ENCODE measurements at places on chromosomes 12 and 14.

DNA sequence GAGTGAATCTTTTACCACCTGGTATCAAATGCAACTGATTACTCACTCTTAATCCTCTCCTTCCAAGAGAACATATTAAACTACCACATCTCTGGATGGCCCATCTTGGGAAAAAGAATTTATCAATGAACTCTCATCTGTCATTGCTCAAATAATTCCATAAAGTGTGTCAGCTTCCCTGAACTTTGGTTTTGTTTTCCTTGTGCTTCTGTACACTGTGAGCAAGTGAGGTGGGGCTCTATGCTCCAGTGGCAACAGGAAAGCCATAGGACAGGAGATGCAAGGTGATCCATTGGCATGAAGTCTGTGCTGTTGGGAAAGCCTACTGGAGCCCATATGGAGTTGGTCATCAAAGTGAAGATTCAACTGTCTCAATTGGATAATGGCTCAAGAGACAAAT lies 17.4 kb downstream of the OTOGL start:
- no peak for DNase-seq

- DNase-seq = no peak
These were observed 5.4 kb upstream of the GPR84 start for GRCh38 chr12:54369597-54370131.

- no peak for DNase-seq
These were observed 65.4 kb downstream of the TAOK3 start for GRCh38 chr12:118307069-118307954.

GRCh38 chr12:98998697-98999299 lies 353.7 kb downstream of the APAF1 start:
- no peak for DNase-seq

DNA sequence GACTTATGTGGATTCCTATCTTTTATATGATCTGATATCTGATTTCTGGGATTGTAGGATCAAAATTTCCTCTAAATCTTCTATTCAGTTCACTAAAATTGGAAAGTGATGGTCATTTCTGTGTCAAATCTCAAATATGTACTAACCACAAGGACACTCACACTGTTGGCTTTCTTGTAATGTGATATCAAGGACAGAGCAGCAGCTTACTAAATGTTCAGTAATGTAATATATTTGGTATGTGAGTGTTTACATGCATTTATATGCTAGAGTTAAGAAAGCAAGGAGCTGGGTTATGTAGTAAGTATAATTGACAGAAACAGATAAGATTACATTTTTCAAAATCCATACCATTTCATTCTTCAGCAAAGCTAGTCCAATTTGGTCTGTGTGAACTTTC lies 16.5 kb downstream of the PUS7L start:
- DNase-seq = no peak

- DNase-seq = no peak
These were observed 20.6 kb downstream of the PIK3C2G start for GRCh38 chr12:18281941-18282340.

DNA sequence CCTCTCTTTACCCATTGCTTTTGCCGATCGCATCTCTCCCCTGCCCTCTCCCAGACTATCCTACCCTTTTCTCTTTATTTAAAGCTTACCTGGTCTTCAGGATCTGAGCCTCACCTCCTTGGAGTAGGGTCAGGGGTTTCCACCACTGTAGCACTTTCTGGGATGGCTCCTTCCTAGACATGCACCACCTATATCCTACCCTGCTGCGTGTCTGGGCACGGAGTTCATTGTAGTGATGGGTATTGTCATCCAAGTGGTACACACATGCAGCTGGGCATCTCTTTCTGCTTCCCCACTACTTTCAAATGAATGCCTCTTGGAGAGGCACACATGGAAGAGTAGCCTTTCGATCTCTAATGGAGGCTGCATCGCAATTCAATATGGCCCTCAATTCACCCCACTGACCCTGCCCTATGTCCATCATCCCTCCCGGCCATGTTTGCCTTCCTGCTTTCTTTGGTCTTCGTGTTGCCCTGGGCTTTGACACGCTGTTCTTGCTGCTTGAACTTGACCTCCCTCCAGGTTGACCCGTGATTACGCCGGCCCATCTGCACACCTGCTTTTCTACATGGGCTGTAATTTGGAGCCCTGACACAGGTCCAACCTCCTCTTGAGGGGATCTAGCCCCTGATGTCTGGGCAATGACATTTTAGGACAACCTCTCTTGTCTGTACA lies 10.9 kb downstream of the SERPINA11 start:
- DNase-seq = no peak

DNA sequence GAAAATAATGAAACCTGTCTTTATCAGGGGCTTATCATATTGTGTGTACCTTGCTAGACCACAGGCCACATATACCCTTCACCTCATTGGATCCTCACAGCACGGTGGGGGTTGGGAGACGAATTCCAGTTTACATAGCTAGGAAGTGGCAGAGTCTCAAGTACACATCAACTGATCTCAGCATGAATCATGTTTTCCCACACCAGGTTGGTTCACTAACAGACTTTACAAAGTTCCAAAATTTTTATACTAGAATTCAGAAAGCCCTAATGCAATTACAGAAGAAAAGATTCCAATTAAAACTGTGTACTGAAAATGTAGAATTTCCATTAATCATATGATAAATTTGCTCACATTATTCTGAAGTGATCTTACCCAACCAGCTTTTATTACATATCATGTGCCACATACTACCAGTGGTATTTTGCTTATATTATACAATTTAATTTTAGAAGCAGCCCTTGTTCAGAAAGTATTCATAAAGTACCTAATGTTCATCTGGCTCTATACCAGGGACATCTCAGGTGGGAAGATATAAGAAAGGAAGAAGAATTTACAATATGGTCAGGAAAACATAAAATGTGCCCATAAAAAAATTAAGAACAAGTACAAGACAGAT lies 196.2 kb downstream of the ITPR2 start:
- no peak for DNase-seq

DNA sequence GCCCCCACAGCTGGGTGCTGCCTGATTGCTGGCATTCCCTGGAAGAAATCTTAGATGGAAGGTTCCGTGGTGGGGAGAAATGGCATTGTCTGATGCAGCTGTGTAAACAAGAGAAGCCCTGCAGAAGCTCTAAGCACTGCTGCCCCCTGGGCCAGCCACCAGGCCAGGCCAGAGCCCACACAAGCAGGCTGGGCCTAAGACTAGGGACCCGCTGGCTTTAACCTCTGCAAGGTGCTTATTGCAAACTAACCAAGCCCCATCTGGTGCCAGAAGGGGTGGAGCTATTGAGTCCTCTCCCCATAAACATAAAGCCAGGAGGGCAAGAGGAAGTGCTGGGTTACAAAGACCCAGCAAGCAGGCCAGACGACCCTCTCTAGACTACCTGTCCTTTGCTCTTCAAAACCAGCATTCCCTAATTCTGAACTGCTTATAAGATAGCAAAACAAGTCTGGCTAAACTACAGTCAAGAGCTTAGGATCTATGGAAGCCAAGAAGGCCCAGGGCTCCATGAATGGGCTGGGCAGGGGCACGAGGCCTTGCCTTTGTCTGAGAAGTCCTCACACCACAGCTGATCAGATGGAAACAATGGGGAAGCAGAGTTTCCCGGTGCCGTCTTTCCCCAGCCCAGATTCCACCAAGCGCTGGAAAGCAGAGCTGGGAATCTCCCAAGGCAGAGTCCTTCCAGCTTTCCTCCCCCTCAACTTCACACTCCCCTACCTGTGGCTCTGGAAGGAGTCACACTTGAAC lies 28.8 kb downstream of the P2RX4 start:
- DNase-seq = no peak

DNA sequence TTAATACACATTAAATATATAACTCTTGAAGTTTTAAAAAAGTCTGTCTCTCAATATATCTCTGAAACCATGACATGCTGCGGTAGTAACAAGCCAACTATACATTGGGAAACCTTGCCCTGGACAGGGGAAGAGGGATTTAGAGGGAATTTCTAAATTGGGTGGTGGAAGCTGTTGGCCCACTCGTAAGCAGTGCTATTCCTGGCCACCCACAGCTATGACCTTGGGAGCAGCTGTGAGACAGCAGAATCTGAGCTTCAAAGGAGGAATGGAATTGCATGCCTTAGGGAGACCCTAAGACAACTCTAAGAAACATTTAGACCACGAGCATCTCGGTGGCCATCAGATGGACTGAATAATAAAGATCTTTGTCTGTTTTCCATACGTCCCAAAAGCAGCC lies 15.8 kb upstream of the GCH1 start:
- no peak for DNase-seq

DNA sequence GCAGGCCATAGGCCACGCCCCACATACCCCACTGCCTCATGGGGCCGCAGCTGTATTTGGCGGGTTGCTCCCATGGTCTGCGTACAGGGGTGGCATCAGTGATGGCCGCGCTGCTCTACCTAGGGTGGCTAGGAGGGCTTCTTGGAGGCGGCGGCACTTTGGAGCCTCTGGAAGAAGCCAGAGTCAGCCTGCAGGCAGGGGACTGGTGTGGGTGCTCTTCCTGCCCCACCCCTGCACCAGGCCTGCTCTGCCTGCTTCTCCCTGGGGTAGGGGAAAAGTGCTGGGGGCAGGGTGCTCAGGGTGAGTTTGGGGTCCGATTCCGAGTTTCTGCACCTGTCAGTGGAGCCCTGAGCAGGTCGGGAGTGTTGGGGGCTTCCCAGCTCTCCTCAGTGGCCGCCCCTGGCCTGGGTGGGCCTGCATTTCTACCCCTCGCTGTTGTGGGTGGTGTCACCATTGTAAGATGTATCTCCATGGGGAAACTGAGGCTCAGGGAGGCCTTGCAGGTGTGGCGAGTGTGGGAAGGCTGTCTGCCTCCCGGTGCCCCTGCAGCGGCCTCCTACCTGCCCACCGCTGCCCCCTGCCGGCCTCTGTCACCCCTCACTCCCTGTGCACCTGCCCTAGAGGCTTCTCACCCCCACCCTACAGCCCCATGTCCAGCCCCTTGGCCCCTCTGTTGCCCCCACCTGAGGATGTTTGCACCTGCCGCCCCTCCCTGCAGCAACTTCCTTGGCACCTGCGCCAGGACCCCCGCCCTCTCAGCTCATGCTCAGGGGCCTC lies 5.5 kb downstream of the CEP170B start:
- peak; percentile 25 for DNase-seq

DNA sequence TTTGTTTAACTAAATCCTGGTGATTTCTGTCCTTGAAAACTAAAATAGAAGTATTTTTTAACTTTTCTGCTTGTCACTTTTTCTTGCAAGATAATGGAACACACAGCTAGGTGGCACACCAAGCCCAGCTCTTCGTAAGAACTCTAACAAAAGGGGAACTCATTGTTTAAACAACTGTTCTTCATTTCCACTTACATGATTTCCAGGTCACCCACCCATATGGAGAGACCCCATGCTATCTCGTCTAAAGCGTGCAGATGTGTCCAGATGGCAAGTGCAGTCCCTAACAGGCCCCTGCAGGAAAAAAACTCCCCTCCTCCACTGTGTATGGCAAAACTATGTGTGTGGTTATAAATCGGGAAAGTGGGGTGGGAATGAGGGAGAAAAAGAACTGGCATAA lies 43.3 kb upstream of the NT5DC3 start:
- no peak for DNase-seq

GRCh38 chr12:57047981-57048380 lies 1.9 kb downstream of the MYO1A start:
- no peak for DNase-seq

DNA sequence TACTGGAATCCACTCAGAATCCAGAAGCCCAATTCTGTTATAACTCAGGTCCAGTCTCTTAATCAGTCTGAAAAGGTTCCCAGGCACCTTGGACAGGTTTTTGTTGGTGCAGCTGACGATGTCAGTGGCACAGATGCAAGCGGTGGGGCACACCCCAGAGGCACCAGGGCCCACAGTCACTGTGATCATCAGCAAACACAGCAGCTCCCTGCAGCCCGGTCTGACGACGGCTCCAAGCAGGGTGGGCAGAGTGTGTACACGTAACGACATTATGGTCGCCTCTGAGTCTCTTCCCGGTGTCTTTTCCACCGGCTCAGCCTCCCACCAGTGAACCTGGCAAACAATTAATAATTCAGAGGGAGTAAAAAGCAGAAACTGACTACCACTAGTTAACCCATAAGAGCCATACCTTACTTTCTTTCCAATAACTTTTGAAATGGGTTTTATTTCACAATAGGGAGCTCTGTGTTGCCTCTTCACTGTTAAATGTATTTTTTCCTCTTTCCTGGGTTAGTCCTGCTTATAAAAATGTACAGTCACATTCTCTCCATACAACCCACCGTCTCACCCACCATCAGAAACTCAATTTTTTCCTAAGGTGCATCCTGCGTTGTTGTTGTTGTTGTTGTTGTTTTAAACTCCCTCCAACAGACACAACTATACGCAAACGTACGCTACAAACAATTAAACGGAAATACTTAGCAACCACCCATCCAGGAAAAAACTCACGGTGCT lies 521 bp upstream of the PCED1B start:
- peak; percentile 25 for DNase-seq

DNA sequence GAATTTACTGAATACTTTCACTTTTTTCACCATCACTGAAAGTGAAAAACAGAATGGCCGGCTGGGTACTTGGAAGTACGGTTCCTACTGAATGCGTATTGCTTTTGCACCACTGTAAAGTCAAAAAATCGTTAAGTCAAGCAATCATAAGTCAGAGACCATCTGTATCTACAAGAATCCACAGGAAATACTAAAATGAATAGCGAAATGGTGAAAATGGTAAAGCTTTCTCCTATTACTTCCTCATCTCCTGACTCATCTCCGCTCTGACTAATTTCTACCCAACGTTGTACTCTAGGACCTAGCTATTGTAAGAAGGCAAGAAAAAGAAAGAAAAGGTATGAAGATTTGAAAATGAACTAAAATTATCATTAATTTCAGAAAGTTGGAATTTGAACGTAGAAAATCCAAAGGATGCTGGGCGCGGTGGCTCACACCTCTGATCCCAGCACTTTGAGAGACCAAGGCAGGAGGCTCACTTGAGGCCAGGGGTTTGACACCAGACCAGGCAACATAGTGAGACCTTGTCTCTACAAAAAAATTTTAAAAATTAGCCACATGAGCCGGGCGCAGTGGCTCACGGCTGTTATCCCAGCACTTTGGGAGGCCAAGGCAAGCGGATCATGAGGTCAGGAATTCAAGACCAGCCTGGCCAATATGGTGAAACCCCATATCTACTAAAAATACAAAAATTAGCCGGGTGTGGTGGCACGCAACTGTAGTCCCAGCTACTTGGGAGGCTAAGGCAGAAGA lies 5.3 kb upstream of the CDCA4 start:
- no peak for DNase-seq

GRCh38 chr12:90995010-90995409 lies 9.8 kb downstream of the EPYC start:
- no peak for DNase-seq

DNA sequence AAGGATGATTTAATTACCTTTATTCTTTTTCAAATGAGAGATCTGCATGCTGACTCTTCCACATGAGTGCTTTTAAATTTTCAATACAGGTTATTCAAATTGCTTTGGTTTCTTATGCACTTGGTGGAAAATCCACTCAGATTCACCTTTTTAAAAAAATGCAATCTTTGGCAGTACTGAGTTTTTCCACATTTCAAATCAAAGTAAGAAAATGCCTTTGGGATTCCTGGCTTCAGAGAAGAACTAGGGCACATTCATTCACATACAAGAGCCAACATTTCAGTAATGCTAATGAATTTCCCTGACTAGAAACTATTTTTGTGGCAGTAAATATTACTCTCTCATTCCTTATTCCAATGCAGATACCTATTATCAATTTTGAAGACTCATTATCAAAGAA lies 342.2 kb downstream of the ETNK1 start:
- DNase-seq = no peak
